Activated CD8-positive, alpha-beta memory T cell treated with anti-CD3 and anti-CD28 coated beads for 36 hours (primary cell): ENCODE measurements at places on chromosomes 2 and 18. TPM values are rescaled to one million over a fixed set of nuclear protein-coding genes. Genes with fewer than 3 reads are reported as not detected.

Gene C1GALT1C1L
- 0.21 TPM for total RNA-seq

Gene UGT1A10
- not detected for total RNA-seq

Gene REEP1
- total RNA-seq = 0.23 TPM

Gene MTCL1
- 0.92 TPM for total RNA-seq
